ENCODE measurements at places on chromosomes 3 and 15.

- no peak for DNase-seq
These were observed 239.3 kb upstream of the ZNF717 start for GRCh38 chr3:76024640-76025039.

- no peak for DNase-seq
These were observed 68.5 kb upstream of the PLCL2 start for GRCh38 chr3:16816048-16816780.

DNA sequence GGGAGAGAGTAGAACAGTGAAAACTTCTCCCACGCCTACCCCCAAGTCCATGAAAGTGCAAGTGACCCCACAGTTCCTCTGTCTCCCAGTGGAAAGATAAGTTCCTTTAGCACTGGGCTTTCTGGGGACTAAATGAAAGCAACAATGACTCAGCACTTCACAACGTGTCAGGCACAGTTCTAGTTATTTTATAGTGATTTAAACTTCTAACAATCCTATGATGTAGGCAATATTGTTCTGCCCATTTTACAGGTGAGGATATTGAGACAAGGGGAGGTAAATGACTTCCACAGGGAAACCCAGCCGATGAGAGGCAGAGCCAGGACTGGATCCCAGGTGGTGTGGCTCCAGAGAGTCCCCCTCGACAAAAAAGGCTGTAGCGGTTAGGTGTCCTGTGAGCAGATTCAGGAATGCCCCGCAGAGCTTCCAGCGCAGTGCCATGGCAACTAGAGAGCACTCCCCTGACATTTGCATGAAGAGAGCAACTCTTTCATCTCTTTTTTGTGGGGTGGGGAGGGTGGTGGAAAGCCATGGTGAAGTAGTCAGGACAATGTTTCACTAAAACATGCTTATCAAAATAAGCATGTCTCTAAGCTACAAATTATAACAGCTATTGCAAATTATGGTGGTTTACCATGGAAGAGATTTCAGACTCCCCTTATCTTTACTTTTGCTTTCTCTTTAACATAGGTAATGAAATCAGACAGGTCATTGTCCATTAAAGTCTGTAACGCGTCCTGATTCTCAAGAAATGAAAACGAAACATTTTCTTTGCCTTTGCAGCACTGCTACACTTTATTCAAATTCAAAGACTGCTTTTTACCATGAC lies 62.1 kb downstream of the NR2F2 start:
- no peak for DNase-seq

- DNase-seq, result no peak
These were observed 731.7 kb downstream of the SQOR start for GRCh38 chr15:46366360-46367007.

DNA sequence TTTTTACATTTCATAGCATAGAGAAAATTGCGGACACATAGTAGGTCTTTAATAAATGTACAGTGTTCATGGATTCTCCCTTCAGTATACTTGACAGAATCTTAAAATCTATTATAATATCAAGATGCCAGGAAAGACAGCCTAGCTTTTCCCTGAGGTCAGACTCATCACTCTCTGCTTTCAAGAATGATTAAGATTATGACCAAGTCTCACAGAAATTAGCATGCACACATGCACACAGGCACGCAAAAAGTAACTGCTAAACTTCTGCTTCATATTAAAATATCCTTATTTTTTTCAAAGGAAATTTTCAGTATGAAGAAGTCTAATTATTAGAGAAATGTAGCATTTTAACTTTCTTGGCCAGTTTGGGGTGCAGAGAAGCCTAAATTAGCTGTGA lies 493.8 kb upstream of the NECTIN3 start:
- no peak for DNase-seq

DNA sequence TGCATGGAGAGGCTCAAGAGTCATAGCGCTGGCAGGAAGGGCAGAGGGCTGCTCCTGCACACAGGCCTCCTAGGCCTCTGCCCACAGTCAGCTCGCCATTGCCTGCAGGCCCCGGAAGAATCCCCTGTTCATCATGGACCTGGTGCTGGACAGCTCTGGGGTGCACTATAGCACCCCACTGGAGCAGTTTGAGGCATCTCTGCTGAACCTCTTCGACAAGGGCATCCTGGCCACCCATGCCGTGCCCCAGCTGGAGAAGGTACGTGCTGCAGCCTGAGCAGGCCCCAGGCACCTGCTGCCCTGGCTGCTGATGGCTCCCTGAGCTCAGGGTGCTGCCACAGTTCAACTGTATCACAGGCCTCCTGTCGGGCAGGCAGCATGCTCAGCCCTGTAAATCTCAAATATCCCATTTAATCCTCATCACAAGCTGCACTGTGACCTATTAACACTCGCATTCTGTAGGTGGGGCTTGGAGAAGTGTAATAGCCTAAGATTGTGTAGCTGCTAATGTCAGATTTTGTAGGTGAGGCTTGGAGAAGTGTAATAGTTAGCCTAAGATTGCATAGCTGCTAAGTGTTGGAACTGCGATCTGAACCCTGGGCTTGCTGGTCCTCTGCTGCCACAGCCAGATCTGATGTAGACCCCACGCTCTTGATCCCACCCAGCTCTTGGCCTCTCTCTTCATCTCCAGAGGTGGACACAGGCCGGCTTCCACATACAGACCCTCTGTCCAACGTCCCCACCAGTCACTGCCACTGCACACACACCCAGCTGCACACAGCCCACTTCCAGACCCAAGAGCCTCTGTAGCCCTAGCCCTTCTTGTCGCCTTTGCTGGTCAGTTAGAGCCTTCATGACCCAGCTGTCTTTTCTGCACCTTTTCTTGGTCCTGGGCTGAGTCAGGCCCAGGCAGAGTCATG lies 31.9 kb downstream of the DNAH1 start:
- DNase-seq, result no peak

DNA sequence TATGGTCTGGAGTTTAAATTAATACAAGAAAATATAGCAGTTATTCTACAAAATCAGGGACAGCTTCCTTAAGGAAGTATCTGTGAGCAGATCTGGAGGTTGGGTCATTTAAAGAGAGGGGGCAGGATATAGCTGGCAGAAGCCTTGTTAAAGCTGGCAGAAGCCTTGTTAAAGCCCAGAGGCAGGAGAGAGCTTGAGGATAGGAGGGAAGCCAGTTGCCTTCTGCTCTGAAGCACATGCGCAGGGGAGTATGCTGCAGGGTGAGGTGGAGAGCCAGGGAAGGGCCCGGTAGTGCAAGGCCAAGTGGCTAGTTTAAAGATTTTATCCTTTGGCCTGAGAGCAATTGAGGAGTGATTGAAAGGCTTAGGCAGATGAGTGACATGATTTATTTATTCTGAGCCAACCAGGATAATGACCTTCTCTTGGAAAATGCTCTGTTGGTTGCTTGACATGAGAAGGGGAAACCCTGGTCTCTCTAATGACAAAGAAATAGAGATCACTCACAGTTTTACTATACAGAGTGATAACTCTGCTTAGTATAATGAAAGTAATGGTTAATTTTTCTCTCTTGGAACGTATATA lies 3.9 kb downstream of the EAF1 start:
- no peak for DNase-seq

GRCh38 chr3:73601481-73601880 lies 23.3 kb downstream of the PDZRN3 start:
- no peak for DNase-seq

DNA sequence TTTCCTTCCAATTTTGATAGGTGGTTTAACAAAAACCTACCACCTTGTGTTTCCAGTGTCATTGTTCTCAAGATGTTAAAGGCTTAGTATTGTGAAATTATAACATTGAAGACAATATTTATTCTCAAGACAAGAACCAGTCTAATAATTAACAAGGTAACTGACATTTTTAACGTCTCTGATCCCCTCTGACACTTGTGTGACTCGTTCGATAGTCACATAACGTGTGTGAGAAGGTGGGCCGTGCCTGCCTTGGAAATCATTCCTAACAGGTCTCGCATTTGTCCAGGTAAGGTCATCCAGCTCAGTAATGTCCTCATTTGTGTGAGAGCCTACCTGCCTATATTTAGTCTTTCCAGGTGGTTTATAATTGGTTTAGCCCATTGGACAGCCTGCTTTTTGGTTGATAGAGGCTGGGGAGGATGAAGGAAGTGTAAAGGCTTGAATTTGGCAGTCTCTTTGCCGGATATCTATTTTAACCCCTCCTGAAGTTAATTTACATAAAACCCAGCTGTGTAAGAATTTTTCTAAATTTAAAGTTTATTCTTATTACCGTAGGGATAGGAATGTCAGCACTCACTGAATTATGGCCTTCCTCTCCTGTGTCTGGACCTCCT lies 94.4 kb downstream of the AKAP13 start:
- no peak for DNase-seq

GRCh38 chr3:196471551-196471950 lies 32.0 kb downstream of the RNF168 start:
- no peak for DNase-seq

DNA sequence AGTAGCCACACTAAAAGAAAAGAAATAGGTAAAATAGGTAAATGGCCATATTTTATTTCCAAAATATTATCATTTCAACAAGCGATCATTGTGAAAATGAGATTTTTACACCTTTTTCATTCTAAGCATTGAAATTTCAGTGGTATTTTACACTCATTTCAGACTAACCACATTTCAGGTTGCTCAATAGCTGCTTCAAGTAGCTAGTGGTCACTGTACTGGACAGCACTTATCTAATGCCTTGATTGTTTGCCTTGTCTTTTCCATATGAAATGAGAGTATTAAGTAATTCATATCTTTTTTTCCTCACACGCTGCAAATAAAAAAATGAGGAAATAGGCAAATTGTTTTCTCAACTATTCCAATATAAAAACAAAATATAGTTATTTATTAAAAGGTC lies 332.8 kb downstream of the NLGN1 start:
- DNase-seq, result no peak

- no peak for DNase-seq
These were observed 368.9 kb upstream of the PLSCR5 start for GRCh38 chr3:146974001-146974400.

- no peak for DNase-seq
These were observed 41.7 kb upstream of the ADAMTS17 start for GRCh38 chr15:100383302-100384107.

GRCh38 chr3:24320601-24321000 lies 174.0 kb downstream of the THRB start:
- no peak for DNase-seq

GRCh38 chr3:128683957-128684356 lies 33.3 kb upstream of the RPN1 start:
- DNase-seq, result no peak

DNA sequence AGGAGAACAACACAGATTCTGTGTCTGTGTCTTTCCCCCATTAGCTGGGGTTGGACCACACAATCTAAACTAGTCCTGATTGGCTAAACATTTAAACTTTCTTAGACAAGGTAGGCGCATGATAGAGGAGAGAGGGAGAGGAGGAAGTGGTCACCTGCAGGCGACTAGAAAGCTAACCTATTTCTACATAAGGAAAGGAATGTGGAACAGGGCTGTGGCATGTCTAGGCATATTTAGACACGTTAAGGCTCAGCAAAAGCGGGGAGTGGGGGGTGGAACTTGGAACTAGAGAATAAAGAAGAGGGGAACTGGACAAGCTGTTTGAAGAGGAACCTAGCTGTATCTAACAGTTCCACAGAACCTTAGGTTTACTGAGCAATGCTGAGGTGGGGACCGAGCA lies 12.8 kb downstream of the LRRC28 start:
- DNase-seq, result no peak

DNA sequence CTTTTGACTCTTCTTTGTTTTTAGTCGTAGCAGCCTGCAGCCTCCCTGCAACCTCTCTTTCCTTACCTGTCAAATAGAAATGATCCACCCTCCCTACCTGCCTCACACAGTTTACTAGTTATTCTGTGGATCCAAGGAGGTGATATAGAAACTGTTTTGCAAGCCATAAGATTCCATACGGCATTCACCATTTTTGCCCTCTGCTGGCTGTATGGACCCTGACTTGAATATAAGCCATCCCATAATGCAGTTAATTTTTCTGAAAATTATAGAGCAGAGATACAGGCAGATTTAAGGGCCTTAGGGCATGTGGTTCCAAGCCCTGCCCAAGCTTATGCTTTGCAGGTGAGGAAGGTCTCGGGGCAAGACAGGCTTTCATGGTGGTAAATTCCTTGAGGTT lies 63.8 kb downstream of the CPN2 start:
- DNase-seq, result no peak

DNA sequence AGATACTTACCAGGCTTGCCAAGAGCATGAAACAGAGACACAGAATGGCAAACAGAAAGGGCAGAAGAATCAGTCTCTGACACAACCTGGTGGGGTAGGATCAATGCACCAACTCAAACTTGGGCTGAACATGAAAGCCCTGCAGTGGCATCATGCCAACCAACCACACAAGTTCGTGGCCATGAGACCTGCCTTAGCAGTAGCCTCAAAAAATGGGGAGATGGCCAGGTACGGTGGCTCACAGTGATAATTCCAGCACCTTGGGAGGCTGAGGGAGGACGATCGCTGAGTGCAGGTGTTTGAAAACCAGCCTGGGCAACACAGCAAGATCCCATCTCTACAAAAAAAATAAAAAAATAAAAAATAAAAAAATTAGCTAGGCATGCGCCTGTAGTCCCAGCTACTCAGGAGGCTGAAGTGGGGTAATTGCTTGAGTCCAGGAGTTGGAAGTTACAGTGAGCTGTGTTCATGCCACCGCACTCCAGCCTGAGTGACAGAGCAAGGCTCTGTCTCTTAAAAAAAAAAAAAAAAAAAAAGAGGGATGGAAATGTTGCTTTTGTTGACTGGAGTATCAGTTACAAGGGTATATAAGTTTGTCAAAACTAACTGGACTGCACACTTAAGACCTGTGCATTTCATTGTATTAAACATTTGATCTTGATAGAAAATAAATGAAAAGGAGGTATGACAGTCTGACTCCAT lies 93.4 kb downstream of the XXYLT1 start:
- DNase-seq, result no peak

DNA sequence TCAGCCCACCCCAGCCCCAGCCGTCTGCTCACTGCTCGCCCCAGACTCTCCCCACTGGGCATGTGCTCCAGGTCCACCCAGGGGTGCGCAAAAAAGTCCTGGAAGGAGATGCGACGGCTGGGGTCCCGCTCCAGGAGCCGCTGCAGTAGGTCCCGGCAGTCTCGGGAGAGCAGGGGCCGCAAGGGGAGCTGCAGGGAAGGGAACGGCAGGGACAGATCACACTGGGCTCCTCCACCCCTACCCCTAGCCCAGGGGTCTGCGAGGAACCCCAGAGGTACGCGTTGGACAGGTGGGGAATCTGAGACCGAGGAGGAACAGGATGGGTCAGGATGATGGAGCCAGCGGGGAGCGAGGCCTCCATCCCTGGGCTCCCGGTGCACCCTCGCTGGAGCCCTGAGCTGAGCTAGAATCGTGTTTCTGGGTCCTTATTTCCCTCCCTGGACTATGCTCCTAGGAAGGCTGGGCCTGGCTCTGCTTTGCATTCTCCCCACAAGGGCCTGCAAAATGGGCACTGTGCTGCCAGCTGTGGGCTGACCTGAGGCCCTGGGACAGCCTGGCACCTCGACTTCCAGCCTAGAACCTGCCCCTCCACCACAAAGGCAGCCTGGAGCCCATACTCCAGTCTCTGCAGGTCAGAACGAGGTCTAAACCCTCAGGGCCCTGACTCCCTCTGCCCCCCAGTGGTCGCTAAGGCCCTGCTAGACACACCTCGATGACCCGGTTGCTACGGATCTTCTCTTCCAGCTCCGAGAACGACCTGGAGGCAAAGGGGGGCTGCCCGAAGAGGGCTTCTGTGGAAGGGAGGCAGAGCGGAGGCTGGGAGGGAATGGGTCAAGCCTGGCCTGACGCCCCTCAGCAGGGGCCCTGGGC lies 3.2 kb downstream of the ULK3 start:
- DNase-seq, result no peak
